ENCODE measurements at places on chromosomes 1 and 21. TPM values are rescaled to one million over a fixed set of nuclear protein-coding genes. Genes with fewer than 3 reads are reported as not detected.

The EXO1 gene
- polyA plus RNA-seq = 14.0 TPM

The LCE2A gene
- not detected for polyA plus RNA-seq

The HUNK gene
- 23.8 TPM for polyA plus RNA-seq

The NTPCR gene
- not detected for polyA plus RNA-seq

The LCE1B gene
- not detected for polyA plus RNA-seq

The TCHH gene
- not detected for polyA plus RNA-seq

The H3-3A gene
- polyA plus RNA-seq = 805 TPM

GRCh38 chr1:199837321-199837720, 190.2 kb upstream of the NR5A2 start:
- no peak for DNase-seq

DNA sequence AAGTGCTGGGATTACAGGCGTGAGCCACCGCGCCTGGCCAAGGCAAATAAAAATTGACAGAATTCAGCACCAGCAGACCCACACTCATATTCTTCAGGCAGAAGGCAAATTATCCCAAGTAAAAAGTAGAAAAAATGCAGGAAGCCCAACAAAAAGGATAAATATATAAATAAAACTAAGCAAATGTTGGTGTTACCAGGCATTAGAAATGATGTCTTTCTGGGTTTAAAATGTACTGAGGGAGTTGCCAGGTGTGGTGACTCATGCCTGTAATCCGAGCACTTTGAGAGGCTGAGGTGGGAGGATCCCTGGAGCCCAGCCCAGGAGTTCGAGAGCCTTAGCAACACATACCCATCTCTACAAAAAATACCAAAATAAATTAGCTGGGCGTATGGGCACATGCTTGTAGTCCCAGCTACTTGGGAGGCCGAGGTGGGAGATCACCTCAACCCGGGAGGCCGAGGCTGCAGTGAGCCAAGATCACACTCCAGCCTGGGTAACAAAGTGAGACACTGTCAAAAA, 6.3 kb downstream of the INTS11 start:
- DNase-seq = peak; percentile 62

DNA sequence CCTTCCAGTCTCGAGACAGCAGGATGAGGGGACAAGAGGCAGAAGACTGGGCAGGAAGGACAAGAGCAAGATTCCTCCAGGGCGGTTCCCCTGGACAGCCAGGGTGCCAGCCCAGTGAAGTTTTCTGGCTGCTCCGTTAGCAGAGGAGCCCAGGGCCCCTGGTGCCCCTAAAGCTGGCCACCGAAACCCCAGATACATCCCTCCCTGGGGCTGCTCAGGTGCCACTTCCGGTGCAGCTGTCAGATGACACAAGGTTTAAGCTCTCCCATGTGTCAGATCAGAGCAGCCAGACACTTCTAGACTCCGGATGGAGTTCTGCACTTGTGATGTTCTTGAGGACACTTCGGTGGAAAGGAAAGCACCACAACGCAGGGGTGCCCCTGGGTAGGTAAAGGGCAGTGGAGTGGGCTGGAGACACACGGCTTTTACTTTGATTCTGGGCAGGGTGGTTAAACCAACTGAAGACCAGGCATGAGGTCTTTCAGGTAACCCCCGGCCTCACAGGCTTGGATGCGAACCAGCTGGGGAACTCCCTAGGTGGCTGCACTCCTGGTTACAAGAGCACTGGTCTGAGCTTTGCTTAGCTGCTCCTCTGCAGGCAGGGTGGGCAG, 85.7 kb downstream of the ITPKB start:
- DNase-seq = no peak

DNA sequence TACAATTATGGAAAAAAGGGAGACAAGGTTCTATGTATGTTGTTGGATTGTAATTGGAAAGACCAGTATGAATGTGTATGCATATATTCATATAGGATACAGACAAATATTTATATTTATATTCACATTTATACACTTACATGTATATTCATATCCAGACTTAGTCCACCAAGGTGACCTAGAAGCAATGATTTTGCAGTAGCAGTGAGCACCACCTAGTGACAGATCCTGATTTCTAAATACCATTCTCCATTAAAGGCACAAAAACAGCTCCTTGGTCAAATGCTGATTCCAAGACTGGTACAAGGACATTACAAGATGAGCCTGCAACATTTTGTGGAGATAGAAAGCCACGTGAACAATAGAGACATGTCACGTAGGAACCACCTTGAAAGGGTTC, 153.4 kb downstream of the SDCCAG8 start:
- no peak for DNase-seq

DNA sequence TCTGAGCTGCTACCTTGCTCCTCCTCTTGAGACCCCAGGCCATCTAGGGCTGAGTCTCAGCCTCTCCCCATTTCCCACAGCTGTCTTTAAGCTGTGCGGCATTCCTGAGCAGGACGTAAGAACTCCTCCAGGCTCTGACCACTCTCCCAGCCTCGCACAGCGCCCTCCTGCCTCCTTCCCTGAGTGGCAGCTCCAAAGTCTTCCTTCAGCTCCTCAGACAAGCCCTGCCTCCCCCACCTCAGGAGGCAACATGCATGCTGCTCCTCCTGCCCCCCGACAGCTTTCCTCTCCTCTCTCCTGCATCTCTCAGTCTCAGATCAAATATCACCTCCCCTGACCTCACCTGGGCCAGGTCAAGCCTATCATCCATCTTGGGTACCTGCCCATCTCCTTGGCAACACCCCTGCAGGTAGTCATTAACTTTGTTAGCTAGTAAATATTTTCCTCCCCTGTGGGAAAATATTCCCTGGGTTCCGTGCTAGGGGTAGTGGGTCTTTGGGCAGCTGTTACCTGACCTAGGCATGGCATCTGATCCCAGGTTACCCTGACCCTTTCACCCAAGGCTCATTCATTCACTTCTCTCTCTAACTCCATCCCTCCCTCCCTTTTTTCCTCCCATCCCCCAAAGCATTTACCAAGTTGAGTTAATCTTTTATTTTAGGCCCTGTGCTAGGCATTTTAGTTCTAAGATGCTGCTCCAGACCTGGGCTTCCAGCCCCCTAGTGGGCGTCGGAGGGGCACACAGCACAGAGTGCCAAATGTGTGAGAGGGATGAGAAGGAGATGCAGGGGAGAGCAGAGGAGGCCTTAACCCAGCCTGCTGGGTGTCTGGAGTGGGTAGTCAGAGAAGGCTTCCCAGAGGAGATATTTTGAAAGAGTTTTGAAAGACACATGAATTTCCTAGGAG, 419.9 kb downstream of the PTPRU start:
- no peak for DNase-seq

DNA sequence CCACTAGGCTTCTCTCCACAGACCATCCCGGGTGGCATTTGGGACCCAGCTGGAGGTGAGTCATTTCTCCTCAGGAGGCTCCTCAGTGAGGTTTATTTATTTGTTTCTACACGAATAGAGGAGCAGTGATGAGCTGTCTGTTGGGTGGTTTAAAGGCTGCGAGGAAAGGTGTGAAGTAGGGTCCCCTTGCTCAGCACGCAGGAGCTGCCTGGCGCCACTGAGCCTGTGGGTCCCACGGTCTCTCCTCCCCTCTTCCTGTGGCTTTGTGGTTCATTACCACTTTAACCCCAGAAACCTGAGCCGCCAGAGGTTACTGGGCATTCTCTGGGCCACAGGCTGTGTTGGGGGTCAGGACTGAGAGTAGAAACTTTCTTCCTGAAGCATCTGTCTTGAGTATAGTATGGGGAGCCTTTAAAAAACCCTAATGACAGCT, 39.9 kb downstream of the IL6R start:
- DNase-seq = no peak
